ENCODE measurements at places on chromosomes 12 and 14.

DNA sequence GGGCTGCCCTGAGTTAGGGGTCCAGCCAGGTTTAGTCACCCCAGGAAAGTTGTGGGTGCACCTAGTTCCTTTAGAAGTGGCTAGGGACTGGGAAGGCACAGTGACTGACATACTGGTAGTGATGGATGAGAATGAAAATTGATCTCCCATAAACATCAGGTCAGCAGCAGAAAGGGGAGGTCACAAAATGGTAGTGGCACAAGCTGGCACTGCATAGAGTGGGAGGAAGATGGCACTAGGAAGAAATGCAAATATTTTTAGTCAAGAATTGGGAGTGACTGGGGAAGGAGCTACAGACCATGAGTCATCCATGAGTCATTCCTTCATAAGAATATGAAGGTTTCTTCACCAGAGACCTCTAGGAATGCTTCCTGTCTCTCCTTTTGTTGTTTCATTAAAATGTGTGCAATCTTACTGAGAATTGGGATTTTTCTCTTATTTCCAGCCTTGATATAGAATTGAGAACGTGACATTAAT lies 198.3 kb upstream of the AMIGO2 start:
- DNase-seq = no peak

- DNase-seq = no peak
These were observed 214.6 kb downstream of the ATXN7L3B start for GRCh38 chr12:74752215-74752614.

DNA sequence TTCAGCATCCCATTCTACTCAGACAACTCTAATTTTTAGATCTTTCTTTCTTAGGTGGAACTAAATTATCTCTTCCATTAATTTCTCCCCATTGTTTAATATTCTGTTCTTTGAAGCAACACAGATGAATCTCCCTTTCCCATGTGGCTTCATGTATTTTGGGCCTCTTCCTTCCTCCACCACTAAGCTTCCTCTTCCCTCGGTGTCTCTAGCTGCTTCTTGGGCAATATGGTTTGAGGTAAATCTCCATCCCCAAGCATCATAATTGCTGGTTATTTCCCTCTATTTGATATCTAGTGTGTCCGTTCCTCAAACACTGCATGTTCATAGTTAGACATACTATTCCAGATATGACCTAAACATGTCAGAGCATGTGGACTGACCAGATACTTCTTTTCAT lies 119.2 kb downstream of the PELI2 start:
- no peak for DNase-seq

GRCh38 chr12:24227551-24227950 lies 278.1 kb upstream of the SOX5 start:
- no peak for DNase-seq

- DNase-seq = no peak
These were observed 4.8 kb downstream of the CEP170B start for GRCh38 chr14:104869669-104870367.

DNA sequence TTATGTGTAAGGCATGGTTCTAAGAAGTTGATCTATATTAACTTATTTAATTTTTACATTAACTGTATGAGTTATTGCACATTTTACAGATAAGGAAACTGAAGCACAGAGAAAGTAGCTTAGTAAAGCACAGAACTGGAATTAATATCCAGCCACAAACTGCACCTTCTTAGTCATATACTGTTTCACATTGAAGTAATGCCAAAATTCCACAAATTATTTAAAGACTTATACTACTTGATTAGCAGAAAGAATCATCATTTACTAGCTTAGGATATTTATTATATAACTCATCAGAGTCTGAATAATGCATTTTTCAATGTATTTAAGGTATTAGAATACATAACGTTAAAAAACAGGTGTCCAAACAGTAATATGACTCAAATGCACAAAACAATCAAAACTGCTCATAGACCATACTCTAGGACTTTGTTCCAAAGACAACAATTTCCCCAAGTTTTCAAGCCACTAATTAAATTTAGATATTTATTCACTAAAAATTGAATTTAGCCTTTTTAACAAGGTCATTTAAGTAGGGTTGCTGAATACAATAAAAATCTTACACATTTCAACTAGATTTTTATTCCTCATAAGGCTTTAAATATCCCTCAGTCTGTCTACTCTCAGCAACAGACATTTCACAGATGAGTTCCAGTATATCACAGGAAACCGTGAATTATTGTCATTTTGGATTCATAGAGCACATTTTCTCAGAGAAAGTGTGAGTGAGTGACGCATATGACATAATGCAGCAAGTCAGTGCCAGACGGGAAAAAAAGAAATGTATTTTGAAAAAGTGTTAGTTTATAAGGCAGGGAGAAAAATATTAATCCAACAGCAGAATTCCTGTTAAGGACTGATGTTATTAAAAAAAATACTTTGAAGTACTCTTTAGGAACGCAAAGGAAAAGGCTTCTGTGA lies 782.5 kb downstream of the TMTC2 start:
- DNase-seq = no peak

DNA sequence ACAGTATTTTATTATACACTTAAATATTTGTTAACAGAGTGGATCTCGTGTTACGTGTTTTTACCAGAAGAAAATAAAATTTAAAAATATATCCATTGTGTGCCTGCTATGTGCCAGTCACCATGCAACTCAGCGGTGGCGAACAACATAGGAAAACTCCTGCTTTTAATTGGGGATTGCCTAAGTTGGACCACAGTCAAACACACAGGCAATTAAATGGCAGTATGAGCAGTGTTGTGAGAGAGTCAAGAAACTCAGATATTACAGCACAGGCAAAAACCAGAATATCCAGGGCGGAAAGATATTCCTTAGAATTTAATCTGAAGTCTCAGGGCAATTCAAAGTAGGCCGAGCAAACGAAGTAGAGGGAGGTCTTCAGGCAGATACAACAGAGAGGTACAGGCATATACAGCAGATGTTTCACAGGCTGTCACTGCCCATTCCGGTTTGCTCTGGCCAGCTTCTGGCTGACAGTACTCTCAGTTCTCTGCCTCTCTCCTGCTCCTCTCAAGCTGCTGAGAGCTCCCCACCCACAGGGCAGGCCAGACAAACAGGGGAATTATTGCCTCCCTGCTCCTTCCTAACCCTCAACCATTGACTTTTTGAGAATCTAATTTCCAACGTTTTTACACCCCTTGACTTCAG lies 540.2 kb upstream of the TMEM132C start:
- no peak for DNase-seq

GRCh38 chr12:120571299-120571698 lies 9.9 kb downstream of the POP5 start:
- DNase-seq = no peak

GRCh38 chr14:60257865-60258264 lies 8.8 kb downstream of the PPM1A start:
- no peak for DNase-seq

- no peak for DNase-seq
These were observed 8.8 kb downstream of the IKBIP start for GRCh38 chr12:98635657-98636323.

DNA sequence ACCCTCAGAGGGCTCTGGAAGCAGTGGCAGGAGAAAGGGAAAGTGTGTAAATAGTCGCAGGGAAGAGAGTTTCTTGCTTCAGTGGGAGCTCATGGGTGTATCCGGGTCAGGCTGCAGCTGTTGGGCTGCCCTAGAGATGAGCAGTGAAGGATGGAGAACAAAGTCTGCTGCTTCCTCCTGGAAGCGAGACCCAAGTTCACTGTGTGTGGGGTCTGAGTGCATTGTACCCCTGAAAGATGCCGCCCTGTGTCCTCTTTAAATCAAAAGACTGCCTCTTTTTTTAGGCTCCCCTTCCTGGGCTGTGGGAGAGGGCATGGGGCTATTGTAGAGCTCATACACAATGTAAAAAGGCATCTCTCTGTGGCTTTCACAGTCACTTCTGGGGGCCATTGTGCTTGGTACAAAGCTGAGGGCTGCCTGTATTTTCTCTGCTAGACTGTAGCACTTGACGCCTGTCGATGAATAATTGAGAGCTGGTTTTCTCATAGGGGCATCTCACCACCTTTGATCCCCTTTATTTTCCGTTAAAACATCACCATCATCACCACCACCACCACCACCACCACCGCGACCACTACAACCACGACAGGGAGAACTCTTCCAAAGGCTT lies 16.7 kb downstream of the CHST11 start:
- DNase-seq = no peak

- no peak for DNase-seq
These were observed 405.4 kb downstream of the DPF3 start for GRCh38 chr14:72488514-72488913.

DNA sequence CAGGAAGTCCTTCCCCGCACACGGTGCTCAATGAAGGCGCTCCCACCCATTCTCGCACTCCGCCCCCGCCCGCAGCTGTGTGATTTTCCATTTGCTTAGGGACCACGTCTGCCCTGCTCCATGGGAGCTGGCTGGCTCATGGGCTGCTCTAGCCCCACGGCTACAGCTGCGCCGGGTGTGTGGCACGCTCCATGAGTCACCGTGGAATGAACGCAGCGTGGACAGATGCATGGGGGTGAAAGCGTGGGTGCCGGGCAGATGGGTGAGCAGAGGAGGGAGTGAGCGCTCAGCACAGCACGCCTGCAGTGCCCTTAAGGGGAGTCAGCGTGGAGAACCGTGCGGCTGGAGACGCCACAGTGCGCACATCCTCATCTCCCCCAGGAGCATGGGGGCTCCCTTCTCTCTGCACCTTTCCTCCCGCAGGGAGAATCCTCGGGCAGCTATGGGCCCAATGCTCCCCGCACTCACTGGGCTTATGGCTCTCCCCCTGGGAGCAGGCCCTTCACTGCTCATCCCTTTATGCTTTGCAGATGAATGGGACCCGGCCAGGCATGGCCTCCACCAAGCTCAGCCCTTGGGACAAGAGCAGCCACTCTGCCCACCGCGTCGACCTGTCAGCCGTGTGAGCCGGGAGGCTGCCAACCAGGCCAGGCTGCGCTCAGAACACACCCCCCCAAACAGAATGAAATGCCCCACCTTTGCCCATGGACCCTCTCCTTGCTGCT lies 185.1 kb downstream of the ADGRD1 start:
- DNase-seq = no peak

GRCh38 chr14:39212693-39213092 lies 21.0 kb upstream of the MIA2 start:
- no peak for DNase-seq

- no peak for DNase-seq
These were observed 330.4 kb downstream of the TRHDE start for GRCh38 chr12:72602581-72602980.

- DNase-seq = no peak
These were observed 29.7 kb downstream of the EML1 start for GRCh38 chr14:99822800-99823455.

DNA sequence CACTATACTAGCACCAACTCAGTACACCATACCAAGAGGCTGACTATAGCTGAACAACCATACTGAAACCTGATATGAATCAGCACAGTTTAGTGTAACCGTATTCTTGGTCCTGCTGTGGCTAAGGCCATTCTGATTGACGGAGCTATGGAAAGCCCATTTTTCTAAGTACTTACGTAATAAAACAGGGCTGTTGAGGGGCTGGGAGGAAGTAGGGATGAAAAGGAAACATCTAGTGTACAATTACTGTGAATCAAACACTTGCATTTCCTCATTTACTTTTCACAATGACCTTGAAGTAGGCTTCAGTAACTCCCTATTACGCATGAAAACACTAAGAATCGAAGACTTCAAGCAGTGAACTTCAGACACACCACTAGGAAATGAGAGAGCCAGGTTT lies 198.2 kb downstream of the BTG1 start:
- no peak for DNase-seq
